D341Med (cell line): ENCODE measurements at places on chromosomes 1 and 21.

DNA sequence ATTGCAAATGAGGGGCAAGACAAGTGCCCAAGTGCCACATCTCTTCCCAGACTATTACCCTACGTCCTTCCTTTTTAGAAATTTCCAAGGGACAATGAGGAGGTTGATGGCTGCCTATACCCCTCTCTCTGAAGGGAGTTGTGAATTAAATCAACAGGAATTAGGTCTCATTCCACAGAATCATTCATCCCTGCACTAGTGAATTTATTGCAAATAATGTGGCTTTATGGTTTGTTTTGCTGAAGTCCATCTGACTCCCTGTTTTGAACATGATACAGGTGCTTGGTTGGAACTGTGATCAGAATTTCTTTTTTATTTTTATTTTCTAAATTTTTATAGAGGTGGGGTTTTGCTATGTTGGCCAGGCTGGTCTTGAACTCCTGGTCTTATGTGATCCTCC, 34.3 kb upstream of the THEM4 start:
- DNase-seq, result no peak

GRCh38 chr1:219833214-219833815, 95.0 kb downstream of the SLC30A10 start:
- no peak for DNase-seq

GRCh38 chr1:59814180-59814900, 409 bp upstream of the HOOK1 start:
- DNase-seq, result peak; percentile 94

GRCh38 chr1:10658396-10659066, 137.9 kb downstream of the CASZ1 start:
- DNase-seq, result no peak

DNA sequence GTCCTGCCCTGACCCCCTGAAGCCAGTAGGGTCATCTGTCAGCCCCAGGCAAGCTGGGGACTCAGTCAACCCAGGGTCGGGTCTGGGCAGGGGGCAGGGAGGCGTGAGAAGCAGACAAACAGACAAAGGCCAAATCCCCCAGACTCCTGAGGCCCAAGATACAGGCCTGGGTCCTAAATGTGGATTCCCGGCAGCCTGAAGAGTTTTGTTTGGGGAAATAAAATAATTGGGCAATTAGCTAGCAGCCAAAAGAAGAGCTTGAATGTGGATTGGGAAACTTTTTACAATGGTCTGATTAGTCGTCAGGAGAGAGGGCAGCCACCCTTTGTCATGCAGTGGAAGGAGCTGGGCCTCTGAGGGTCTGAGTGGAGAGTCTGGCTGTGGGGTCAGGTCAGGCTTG, 4.5 kb upstream of the LEFTY2 start:
- no peak for DNase-seq

- no peak for DNase-seq
These were observed 348.1 kb upstream of the VAMP3 start for GRCh38 chr1:7422966-7423365.

- no peak for DNase-seq
These were observed 989 bp upstream of the ETV3 start for GRCh38 chr1:157139052-157139715.

- no peak for DNase-seq
These were observed 57.0 kb upstream of the MUTYH start for GRCh38 chr1:45397285-45397684.

DNA sequence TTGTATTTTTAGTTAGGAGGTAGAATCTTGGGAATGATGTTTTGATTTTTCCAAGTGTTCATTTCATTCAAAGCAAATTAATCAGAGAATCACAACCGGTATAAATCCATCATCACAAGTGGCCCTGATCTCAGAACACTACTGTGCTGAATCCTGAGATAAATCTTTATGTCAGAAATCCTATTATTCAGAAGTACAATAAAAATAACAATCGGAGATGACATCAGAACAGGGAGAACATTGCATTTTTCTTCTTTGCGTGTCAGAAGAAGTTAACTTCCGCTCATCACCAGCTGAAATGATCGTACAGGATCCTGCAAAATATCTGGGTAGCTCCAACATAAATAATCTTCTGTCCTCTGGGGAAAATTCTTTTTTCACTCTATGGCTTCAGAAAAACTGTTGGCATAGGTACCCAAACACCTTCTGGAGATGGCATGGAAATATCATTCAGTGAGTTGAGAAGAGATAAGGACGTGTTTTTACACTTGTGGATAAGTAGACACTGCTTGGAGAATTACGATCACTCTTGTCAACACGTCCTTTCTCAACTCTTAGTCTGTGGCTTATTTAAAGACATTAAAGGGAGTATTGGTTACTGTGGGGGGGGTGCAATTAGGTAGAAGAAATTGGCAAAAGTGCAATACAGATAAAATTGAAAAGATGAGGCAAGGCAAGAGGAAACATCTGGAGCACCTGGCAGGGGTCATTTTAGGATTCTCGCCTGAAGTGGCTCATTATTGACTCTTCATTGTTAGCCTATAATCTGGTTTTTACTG, 46.9 kb upstream of the SMYD2 start:
- DNase-seq, result no peak

- DNase-seq, result no peak
These were observed 163.9 kb downstream of the SLC45A1 start for GRCh38 chr1:8481650-8482380.

GRCh38 chr1:36988321-36988720, 46.0 kb downstream of the GRIK3 start:
- no peak for DNase-seq

DNA sequence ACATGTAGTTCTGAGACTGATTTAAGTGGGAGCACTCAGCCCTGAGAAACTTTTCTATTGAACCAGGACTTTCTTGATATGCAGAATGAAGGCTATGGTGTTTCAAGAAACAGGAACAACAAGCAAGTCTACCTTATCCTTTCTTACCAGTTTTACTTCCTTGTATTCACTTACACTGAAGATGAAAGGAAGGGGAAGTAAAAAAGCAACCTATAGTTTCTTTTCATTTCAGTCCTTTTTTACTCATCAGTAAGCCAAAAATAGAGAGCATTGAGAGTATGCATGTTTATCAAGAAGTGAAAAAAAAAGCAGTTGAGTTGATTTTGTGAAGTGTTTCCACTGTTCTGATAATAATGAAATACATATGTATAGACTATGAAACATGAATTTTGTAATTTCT, 1010.3 kb downstream of the AMY1C start:
- no peak for DNase-seq

DNA sequence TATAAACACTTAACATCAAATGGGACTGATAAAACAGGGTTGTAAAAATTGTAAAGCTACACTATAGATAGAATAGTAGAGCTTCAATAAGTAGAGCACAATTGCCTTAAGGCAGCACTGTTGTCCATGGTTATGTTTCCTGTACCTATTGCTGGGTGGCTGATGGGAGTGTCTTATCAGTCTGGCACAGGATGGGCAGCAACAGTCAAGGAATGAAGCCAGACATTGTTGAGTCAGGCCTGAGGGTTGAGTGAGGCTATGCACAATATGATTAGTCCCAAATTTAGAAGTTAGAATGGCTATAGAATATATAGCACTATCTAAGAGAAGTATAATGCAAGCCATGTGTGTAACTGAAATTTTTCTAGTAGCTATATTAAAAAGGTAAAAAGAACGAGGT, 25.0 kb upstream of the CD1D start:
- DNase-seq, result no peak

GRCh38 chr1:30720271-30721223, 2.8 kb downstream of the MATN1 start:
- no peak for DNase-seq

DNA sequence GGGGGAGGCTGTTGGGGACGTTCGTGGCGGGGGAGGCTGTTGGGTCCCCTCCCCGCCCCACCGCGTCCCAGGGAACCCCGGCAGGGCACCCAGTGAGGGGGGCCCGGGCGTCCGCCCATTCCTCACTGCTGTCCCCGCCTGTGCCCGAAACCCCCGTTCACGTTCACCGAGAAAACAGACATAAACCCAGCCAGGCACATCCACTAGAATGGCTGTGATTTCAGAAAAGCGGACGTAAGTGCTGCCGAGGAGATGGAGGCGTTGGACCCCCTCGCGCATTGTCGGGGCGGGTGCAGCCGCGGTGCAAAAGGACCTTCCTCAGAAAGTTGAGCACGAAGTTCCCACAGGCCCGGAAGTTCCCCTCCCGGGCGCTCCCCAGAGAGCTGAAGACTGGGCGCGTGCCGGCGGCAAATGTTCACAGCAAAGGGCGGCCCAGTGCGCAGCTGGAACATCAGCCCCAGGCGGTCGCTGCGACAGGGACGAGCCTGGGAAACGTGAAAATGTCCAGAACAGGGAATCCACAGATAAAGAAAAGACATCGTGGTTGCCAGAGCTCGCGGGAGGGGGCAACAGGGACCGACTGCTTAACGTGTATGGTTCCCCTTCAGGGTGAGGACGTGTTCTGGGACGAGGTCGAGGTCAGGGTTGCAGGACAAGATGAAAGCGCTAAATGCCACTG, 18.5 kb upstream of the SAMD11 start:
- DNase-seq, result peak; percentile 70

DNA sequence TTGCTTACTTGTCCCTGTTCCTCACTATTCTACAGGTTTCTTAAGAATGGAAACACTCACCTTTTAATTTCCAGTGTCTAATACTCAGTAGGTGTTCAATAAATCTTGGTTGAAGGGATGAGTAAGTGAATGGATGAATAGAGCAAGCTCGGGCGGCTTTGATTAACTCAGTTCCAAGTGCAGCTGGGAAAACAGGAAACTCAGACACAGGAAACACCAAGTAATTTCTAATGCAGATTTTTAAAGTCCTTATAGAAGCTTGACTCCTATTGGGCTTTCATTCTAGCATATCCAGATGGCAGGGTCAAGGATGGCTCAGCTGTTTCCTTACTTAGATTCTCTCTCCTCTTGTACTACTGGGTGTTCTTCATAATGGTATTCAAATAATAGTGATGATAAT, 14.0 kb downstream of the CAMK1G start:
- DNase-seq, result no peak

- DNase-seq, result no peak
These were observed 57.5 kb downstream of the MAP3K7CL start for GRCh38 chr21:29187944-29188343.

GRCh38 chr1:97350662-97351061, 570.2 kb downstream of the DPYD start:
- no peak for DNase-seq

DNA sequence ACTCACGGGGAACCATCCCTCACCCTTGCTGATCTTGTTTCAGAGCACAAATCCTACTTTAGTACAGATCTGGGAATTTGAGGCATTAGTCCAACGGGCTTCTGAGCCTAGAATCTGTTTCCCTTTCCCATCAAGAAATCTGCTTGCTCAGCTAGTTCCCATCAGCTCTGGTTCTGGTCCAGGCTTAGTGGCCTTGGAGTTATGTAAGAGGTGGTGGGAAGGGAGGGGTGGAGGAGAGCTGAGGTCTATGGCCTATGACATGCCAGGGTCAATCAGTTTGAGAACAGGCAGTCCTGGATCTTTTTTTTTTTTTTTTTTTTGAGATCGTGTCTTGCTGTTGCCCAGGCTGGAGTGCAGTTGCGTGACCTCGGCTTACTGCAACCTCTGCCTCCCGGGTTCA, 4.1 kb downstream of the GSTM1 start:
- DNase-seq, result no peak

DNA sequence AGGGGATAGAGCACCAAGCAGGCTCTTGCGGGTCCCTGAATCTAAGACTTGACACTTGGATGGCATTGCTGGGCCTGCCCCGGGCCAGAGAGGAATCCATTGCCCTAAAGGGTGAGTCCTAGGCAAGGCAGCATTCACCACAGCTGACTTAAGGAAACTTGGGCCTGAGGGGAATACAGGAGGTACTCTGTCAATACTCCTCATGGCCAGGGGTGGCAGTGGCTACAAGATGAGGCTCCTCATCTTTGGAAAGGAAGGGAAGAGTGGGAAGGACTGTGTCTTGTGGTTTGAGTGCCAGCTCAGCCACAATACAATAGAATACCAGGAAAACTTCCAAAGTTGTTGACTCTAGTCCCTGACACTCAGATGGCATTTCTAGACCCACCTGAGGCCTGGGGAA, 5.1 kb downstream of the KRTAP22-1 start:
- DNase-seq, result no peak

DNA sequence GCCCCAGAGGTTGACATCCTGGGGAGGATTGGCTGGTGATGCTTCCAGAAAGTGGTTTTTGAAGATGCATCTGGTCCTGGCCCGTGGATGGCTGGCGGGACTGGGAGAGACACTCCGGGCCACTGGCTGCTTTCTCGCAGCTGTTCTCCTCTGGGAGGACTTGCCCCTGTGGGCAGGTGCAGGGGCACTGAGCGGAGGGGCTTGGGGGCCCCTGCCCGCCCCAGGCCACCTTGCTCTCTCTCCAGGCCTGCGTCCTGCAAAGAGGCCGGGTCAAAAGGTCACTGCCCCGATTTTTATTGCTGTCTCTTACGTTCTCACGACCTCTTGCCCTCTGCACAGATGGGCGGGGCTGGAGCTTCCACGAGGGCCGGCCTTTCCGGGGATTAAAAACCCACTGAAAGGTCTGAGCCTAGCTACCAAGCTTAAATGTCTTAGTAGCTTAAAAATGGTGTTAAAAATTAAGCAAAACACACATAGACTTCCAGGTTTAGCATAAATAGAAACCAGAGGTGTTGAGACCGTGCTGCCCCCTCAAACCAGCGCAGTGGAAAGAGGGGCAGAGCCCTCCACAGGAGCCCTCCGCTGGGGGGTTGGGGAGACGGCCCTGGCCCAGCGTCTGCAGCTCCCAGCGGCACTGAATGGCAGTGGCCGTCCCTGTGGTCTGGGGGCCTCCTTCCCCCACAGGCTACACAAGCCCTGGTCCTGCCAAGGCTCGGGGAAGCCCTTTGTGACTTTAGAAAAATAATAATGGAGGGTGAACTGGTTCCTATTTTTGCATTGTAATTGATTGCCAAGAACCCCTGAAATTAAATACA, 43.9 kb downstream of the SKI start:
- DNase-seq, result no peak

DNA sequence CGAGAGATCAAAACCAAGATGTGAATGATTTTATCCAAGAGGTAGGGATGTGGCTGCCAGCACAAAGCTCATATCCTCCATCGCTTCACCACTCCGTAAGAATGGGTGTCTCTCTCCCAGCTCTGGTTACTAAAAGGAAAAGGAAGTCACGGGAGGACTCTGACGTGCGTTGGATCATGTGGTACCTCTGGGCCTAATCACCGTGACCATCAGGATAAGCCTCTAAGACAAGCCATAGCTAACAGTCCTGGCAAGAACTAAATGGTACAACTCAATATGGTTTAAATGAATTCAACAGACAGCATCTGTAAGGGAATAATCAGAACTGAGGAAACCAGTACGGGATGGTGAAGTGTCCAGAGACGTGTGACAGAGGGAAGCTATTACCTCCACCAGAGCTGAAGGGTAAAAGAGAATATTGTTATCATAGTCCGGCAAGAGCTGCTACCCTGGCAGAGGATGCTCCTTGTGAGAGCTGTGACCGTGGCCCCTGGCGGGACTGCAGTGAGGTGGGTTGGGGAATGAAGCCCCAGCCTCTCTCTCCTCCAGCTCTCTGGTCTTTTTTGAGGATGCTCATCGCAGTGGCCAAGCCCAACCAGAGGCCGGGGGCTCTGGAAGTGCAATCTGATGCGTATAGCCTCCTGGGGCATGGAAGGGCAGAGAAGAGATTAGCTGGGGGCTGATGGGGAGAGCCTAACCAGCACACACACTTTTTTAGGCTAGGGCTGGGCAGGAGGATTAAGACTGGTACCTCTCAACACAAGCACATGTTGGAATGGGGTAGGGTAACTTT, 54.2 kb downstream of the KIAA1614 start:
- no peak for DNase-seq
